ENCODE measurements at places on chromosomes 12 and 14.

DNA sequence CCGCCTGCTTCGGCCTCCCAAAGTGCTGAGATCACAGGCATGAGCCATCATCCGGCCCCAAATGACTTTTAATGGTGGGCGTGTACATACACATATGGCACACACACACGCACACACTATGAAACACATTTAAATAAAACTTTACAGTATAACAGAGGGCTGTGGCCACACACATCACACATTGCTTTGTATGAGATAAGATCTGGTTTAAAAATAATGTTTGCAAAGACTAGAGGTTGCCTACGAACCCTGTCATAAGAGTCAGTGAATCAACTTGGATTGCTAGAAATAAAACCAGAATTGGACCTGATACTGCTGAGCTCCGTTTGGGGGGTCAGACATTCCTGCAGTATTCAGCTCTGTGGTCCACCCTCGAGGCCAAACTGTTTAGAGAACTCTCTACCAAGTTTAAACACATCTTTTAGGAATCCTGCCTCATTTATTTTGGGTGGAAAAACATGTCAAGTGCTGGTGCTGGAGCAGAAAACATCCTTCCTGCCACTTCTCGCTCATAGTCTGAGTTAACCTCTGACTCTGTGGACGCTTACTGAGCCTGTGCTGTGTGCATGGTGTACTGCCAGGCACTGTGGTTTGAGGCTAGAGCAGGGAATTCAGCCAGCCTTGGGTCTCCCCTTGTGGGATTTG lies 47.8 kb upstream of the EML1 start:
- peak; percentile 13 for DNase-seq

- peak; percentile 46 for DNase-seq
These were observed 55.8 kb downstream of the CMAS start for GRCh38 chr12:22101749-22102243.

GRCh38 chr14:74824997-74825396 lies 50.9 kb downstream of the PROX2 start:
- no peak for DNase-seq

DNA sequence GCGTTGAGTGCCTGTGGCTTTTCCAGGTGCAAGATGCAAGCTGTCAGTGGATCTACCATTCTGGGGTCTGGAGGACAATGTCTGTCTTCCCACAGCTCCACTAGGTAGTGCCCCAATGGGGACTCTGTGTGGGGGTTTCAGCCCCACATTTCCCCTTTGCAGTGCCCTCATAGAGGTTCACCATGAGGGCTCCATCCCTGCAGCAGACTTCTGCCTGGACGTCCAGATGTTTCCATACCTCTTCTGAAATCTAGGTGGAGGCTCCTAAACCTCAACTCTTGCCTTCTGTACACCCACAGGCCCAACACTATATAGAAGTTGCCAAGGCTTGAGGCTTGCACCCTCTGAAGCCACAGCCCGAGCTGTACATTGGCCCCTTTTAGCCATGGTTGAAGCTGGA lies 52.9 kb downstream of the PRKCH start:
- DNase-seq: no peak

- DNase-seq: no peak
These were observed 510 bp downstream of the EIF2S1 start for GRCh38 chr14:67360470-67361206.

DNA sequence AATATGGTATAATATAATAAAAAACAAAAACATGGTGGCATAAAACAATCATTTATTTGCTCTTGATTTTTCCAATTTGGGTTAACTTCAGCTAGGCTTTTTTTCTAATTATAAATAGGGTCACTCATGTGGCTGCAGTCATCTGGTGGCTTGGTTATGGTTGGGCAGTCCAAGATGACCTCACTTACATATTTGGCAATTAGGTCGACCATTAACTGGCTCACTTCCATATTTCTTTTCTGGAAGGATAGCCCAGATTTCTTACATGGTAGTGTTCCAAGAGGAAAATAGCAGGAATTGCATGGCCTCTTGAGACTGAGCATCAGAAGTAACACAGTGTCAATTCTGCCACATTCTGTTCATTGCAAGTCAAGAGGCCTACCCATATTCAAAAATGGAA lies 153.4 kb downstream of the FUT8 start:
- DNase-seq: no peak

GRCh38 chr12:49015196-49015595 lies 3.4 kb downstream of the PRKAG1 start:
- DNase-seq: no peak

- DNase-seq: no peak
These were observed 108.4 kb downstream of the ESRRB start for GRCh38 chr14:76484355-76484754.

GRCh38 chr12:122538496-122538895 lies 11.4 kb downstream of the KNTC1 start:
- DNase-seq: no peak

DNA sequence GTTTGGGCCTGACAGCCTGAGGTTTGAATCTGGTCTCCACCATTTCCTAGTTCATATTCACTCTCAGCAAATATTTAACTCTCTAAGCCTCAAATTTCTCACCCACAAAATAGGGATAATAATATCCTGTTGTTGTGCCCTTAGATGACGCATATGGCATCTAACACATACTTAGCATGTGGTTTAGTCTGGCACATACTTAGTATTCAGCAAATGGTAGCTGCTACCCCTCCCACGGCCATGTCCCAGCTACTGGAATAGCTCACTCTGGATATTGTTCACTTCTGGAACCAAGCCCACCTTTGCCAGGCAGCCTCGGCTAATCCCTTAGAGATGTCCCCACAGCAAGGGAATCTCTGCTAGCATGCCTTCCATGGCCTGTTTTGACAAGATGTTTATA lies 53.3 kb downstream of the BICD1 start:
- peak; percentile 16 for DNase-seq

DNA sequence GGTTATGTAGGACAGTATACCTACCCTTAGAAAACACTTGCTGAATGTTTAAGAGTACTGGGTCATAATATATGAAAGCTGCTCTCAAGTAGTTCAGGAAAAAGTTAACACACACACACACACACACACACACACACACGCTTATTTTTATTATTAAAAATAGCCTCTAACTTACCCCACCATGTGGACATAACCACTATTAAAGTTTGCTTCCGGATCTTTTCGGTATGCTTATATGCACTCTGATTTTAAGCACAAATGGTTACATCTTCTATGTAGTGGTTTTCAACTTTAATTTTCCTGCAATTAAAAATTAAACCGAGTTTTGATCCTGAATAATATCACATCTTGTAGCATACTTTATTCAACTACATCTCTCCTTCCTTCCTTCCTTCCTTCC lies 84.9 kb upstream of the TRAF3 start:
- DNase-seq: no peak

DNA sequence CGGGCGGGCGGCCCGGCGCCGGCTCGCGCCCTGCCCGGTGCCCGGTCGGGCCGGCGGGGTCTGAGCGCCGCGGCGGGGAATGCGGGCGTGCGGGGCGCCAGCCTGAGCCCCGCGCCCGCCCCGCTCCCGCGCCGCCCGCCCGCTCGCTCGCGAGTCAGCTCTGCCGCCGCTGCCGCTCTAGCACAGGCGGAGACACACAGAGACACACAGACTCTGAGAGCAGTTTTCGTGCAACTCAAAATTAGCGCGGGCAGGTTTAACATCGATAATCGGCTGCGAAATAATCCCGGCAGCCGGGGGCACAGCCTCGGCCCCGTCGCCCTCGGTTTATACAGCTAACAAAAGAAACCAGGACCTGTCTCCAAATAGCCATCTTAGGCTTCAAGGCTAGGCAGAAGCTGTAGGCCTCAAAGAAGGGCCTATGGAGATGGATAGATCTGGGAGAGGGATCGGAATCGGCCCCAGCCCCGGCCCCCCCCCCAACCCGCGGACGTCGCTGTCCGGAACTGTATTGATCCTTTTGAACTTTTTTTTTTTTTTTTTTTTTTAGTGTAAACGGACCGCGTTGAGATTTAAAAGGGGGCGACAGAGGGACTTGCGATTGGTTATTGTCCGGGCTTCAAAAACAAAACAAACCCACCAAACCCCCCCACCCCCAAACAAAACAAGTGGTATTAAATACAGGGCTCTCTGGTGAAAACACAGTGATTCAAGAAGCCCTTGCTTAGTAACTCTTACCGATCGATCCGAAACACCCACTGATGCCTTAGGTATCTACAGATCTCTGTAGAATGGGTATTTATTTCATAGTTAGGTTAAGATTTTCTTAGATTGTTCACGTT lies 1.1 kb downstream of the ARID2 start:
- peak; percentile 65 for DNase-seq

DNA sequence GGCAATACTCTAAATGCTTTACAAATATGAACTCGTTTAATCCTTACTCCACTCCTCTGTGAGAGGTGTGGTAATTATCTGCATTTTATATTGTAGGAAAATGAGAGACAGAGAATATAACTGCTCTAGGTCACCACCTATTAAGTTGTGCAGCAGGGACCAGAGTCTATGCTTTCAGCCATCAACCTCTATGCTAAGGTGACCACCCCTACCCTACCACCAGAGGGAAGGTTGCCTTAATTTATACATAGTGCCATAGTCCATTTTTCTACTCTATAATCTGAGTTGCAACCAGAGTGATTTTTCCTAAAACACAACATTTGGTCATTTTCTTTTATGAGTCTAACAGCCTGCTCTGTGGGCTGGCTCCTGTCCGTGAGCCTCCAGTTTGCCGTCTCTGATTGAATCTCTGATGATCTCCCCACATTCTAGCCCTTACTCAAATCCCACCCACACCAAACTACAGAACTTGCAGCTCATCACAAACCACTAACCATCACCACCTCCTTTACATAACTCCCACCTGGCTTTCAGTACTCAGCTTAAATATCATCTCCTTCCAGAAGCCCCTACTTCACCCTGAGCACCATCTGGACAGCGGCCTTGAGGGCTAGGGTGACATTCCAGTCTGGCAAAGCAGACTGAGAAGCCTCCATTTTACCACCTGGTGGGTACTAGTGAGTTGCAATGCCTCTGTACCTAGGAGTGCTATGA lies 126.6 kb downstream of the PPM1H start:
- no peak for DNase-seq

GRCh38 chr14:95609398-95609990 lies 74.6 kb downstream of the GLRX5 start:
- DNase-seq: no peak

GRCh38 chr14:92500491-92500941 lies 13.1 kb upstream of the RIN3 start:
- no peak for DNase-seq

DNA sequence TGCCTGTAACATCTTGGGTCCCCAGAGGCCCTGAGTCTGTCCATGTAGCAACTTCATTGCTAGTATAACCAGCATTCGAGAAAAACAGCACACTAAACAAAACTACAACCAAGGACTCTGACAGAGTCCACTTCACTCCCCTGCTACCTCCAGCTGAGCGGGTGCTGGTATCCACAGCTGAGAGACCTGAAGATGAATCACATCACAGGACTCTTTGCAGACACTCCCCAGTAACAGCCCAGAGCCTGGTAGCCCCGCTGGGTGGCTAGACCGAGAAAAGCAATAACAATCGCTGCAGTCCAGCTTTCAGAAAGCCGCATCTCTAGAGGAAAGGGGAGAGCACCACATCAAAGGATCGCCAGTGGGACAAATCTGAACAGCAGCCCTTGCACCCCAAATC lies 9.0 kb upstream of the IQSEC3 start:
- no peak for DNase-seq

DNA sequence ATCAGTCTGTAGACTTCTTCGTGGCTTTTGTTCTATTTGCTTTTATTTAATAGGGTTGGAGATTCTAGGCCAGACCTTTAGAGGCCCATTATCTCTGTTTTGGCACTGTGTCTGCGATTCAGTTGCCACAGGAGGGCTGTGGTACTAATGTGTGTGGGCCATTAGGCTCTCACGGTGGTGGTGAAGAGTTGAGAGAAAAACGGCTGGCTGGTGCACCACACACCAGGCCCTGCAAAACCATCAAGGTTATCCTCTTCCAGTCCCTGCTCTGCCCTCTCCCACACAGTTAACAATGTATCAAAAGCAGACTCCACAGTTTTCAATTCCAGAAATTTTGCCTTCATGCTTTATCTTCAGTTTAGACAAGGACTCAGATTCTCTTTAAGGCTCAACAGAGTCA lies 97.7 kb downstream of the MYF5 start:
- no peak for DNase-seq

All from muscle of back (tissue), 13 donors.